ENCODE measurements at places on chromosomes 13 and 19.

- DNase-seq = peak; percentile 62
These were observed 39.3 kb downstream of the RFXAP start for GRCh38 chr13:36858290-36858689.

DNA sequence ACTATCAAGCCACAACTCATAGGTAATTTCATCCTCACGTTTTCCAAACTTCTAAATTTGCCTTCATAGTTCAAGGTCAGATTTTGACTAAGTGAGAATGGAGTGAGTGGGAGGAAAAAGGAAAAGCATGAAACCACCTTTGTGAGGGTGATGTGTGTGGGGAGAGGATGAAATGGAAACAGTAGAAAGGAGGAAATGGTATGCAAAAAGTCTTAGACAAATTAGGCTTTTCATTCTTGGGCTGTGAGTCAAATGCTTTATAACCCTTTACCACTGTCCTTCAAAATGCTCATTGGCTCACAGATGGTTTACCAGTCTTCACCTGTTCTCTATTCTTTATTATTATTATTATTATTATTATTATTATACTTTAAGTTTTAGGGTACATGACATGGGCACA, 127.2 kb downstream of the RAP2A start:
- no peak for DNase-seq

- DNase-seq = no peak
These were observed 164.0 kb downstream of the TSHZ3 start for GRCh38 chr19:31185261-31185660.

DNA sequence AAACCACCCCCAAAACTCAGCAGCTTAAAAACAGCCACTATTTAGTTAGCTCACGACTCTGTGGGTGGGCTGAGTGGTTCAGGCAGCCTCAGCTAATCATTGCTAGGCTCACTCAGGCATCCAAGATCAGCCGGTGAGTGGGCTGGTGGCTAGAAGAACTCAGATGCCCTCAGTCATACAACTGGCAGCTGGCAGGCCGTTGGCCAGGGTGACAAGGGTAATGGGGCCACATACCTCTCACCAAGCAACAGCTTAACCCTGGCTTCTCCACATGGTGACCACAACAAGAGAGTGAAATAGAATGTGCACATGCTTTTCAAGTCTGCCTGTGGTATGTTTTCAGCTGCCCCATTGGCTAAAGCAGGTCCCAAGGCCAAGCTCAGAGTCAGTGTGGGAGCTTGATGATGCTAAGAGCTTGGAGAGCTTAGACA, 435.4 kb upstream of the TSHZ3 start:
- DNase-seq = no peak

GRCh38 chr19:7857727-7858108, 16.5 kb downstream of the PRR36 start:
- no peak for DNase-seq

GRCh38 chr19:31149441-31149941, 199.7 kb downstream of the TSHZ3 start:
- no peak for DNase-seq

- peak; percentile 70 for DNase-seq
These were observed 20.2 kb downstream of the BBC3 start for GRCh38 chr19:47210689-47211316.

DNA sequence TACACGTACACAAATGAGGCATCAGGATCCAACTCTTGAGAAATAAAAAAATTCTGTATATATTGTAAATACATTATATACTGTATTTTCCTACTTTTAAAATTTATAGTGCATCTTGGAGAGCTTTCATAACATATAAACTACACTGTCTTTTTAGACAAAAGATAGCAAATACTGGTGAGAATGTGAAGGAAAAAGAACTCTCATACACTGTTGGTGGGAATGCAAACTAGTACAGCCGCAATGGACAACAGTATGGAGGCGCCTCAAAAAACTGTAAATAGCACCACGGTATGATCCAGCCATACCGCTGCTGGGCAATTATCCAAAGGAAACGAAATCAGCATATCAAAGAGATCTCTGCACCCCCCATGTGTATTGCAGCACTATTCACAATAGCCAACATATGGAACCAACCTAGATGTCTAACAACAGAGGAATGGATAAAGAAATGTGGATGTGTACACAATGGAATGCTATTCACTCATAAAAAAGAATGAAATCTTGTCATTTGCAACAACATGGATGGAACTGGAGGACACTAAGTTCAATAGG, 292.4 kb downstream of the EFNB2 start:
- DNase-seq = no peak

- DNase-seq = no peak
These were observed 2.3 kb downstream of the CEBPG start for GRCh38 chr19:33375837-33376159.

GRCh38 chr13:19586904-19587634, 25.7 kb upstream of the TPTE2 start:
- no peak for DNase-seq

- DNase-seq = no peak
These were observed 113.1 kb downstream of the FOXO1 start for GRCh38 chr13:40553356-40553755.

GRCh38 chr19:6209233-6209632, 70.5 kb downstream of the MLLT1 start:
- no peak for DNase-seq

DNA sequence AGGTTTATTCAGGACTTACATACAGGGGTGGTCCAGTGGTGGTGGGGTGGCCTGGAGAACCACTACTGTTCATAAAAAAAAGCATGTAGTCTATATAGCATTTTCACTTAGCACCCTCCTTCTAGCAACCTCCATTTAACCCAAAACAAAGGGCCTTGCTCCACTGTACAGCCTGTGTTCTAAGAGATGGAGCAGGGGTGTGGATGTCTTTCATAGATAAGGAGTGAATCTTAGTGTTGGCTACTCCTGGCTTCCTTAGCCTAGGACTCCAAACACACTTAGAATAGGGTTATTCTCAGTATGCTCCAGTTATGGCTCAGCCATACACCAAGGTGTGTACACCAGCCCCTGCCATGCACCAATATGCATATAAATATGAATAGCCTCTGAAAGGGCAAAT, 95.2 kb downstream of the ELF1 start:
- no peak for DNase-seq

GRCh38 chr19:39082745-39083598, 1.2 kb upstream of the ACP7 start:
- DNase-seq = no peak

DNA sequence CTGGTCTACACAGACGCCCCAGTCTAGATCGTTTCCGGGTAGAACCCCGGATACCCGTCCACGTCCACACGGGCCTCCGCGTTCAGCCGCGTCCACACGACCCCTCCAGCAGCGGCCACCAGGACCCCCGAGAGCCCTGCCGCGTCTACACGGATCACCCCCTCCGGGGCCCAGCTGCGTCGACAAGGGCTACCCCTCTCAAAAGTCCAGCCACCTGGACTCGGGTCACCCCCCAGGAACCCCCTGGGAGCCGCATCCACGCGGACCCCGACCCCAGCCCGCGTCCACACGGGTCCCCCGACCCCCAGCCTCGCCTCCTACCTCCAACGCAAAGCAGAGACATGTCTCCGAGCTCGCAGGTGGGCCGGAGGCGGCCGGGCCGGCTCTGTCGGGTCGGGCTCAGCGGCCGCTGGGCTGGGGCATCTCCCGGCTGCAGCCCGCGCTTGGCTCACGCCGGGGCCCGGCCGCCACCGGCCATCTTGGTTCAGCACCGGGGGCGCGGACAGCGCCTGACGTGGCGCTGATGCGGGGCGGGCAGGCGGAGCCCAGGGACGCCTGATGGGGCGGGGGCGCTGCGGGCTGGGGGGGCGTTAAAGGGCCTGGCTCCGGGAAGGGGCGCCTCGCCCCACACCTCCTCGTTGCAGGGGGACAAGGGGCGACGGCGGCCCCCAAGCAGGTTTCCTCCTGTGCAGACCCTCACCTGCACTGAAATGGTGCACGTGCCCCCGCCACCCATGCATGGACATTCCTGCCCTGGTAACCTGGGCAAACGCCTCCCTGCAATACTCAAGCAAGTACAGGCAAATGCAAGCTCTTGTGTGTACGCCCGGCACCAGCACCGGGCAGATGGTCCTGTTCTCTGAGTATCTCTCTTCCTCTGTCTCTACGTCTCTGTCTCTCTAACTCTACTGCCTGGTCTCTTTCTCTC, at the start of gene UNC13A:
UNC13A (minus strand) TSS at position 498 of the 928 bp plus-strand sequence; CDS start at position 343, 155 bp downstream.
- DNase-seq = peak; percentile 60

GRCh38 chr19:10027158-10027997, 14.1 kb downstream of the RDH8 start:
- DNase-seq = peak; percentile 95

DNA sequence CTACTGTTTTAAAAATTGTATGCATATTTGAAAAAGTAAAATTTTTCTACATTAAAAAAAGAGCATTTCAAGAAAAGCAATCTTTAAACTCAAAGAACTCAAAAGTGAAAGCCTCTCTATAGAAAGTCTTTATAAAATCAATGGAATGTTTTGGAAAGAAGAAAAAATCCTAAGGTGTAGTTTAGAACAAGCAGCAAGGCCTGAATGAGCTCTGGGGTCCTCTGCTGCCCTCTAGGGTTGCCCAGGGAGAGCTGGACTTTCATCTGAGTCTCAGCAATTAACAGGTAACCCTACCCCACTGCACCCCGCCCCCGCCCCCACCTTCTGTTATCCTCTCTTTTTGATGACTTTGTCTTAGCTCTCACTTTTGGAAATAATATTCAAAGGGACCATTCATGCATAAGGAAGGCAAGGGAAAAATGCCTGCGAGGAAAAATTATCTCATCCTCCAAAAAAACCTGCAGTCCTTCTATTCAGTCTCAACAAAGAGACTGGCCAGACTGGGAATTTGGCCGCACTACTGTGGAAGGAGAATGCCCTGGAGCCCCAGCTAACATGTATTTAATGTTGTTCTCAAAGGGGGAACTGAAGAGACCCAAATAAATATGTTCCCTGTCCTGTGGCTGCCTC, 24.1 kb downstream of the SLC25A30 start:
- DNase-seq = peak; percentile 29

DNA sequence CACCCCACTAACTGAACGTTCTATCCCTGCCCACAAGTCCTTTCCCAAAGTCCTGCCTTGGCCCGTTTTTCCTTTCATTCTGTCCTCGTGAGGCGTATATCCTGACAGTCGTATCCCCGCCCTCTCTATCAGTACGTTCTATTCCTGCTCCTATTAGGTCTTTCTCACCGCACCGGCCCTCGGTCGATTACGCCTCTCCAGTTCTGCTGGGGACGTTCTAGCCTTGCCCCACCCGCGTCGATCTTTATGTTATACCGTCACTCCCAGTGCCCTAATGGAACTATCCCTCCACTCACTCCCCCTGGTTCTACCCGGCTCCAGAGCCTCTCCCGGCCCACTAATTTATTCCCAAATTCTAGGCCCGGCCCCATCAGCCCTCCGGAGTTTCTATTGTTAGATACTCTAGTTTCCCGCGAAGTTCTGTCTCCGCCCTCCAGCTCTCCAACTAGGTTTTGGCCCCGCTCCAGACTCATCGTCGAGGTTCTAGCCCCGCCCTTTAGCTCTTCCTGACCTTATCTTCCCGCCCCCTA, 2.0 kb downstream of the PLAUR start:
- no peak for DNase-seq

GRCh38 chr19:56367829-56368711, 25.3 kb downstream of the ZNF582 start:
- DNase-seq = peak; percentile 86

- no peak for DNase-seq
These were observed 280.8 kb downstream of the DCT start for GRCh38 chr13:94198681-94199080.

- DNase-seq = no peak
These were observed 2.1 kb downstream of the SIX5 start for GRCh38 chr19:45766869-45767346.

DNA sequence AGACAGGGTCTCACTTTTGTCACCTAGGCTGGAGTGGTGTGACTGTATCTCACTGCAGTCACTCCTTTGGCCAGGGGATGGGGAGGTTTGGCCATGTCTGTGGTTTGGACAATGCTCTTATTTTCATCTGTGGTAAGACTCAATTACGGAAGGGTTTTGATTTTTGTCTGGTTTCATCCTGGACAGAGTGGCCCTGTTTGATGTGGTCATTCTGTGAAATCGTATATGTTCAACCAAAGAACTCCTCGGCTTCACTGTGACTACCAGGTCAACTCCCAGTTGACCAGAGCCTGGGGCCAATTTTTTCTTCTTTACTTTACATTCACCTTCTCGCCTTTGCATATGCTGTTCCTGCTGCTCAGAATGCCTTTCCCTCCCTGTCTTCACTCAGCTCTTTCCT, 6.8 kb upstream of the CCDC124 start:
- DNase-seq = no peak

DNA sequence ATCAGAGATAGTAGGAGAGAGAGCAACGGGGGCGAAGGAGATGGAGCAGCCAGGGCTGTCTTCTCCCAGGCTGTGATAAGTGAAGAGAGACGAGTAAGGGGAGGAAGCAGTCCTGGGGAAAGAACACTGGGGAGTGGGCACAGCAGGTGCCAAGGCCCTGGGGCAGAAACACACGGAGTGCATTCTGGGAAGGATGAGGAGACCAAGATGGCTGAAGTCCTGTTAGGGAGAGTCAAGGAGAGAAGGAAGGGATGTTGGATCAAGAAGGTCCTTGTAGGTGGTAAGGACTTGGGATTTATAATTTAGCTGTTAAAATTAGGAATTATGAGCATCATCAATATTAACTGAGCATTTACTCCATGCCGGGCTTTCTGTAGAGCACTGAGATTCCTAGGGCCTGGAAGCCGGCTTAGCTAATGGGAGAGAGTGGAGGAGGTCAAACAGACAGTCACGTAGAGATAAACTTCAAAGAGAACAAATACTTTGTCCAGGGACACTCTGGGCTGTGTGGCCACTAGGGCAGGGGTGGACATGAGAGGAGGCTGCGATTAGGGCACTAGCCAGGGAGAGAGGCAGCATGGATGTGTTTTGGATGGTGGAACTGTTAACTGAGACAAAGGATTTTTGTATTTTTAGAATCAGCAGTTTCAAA, 134.2 kb upstream of the PEG3 start:
- no peak for DNase-seq

DNA sequence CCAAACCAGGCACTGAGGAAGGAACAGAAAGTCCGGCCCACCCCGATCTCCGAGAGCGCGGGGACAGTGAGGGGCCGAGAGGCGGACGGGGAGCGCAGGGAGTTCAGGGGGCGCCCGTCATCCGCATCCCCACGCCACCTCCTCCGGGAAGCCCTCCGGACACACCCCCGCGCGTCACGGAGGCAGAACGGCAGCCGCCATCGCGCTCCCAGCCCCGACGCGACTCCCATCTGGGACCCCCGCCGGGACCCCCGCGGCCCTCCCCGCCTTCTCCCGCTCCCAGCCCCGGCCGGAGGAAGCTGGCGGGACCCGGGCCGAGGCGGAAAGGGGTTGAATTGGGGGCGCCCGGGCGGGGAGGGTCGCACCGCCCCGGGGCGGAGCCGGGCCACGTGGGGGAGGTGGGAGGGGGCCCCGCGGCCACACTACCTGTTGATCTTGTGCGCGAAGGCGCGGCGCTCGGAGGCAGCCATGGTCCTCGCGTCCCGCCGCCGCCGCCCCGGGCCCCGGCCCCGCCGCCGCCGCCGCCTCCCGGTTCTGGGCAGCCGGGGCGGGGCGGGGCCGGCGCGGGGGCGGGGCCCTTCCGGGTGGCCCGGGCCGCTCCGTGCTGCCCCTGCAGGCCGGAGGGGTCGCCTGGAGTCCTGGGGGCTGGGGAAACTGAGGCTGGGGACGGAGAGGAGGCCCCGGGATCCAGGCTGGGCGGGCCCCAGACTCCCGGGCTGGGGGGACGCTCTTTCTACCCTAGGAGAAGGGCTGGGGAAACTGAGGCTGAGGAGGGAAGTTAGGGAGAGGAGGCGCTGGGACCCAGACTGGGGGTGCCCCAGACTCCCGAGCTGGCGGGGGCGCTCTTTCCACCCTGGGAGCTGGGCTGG, at the start of gene DOCK6:
DOCK6 (minus strand) TSS at position 554 of the 869 bp plus-strand sequence; CDS start at position 470, 84 bp downstream.
- DNase-seq = no peak

- peak; percentile 36 for DNase-seq
These were observed 697 bp downstream of the FCGRT start for GRCh38 chr19:49512970-49513745.

Data from NCI-H1105 treated with DMSO at 0.1 percent for 48 hours (cell line).